ENCODE measurements at places on chromosomes 11 and 22.
A peak's percentile ranks its signal among the peaks of the same experiment; 100 is the strongest.

DNA sequence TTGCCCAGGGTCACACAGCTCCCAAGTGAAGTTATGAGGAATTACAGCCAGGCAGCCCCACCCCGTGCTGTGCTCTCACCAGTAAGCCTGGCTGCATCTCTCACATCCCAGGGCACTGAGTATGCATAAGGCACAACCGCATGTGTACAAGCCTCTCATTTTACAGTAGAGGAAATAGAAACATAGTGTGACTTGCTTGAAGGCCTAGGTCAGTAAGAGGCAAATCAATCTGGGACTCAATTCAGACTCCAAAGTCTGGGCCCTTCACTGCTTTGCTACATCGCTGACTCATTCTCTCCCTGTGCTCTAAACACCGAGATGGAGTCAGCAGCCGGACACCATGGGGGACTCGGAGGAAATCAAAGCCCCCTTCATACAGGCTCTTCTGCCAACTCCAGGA is 7.9 kb downstream of the ABTB2 start:
- no peak for DNase-seq

DNA sequence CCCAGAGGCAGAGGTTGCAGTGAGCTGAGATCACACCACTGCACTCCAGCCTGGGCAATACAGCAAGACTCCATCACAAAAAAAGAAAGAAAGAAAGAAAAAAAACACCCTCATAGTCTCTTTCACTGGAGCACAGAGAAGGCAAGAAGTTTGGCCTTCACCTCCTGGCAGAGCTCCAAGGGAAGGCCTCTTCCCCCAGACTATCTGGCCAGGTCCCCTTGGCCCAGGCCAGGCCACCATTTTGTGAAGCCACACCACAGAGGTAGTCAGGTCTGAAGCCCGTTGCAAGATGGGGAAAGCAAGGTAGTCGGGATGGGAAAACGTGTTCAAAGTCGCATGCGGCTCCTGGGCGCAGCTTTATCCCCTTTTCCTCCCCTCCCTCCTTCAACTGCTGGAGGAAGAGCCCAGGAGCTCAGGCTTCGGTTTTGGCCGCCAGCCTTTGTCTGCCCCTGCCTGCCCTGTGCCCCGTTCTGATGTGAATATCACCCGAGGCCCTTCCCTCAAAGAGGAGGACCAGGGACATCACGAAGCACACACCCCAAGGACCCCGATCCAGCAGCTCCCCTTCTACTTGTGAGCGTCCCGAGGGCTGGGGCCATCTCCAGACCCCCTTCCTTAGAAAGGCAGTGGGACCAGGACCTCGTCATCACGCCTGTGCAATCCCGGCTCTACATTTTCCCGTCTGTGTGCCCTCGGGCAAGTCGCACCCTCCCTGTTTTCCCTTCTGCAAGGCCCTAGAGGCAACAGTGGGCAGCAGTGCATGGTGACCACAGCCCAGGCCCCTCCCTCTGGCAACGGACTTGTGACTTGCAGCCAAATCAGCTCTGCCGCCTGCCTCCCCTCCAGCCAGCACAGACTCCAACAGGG is 17.7 kb downstream of the CABP7 start:
- DNase-seq, result no peak

DNA sequence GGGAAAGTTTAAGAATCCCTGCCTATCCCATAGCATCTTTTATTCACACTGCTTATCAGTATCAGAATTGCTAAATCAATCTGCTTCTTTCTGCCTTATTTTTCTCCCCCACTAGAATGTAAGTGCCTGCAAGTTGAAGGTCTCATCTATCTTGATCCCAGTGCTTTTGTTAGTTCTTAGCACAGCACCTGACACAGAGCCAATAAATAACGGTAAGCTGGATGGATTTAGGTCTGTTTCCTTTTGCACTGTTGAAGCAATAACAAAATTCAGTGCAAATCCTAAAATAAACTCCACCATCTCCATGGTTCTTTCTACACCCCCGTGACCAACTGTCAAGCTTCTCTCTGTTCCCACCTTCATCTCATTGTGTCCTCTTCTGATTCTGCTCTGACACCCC is 36.7 kb upstream of the CD44 start:
- DNase-seq, result no peak

GRCh38 chr22:28800308-28801041 is at the start of gene XBP1:
Gene XBP1, minus strand, starts transcription at chr22:28800569.
- DNase-seq, result peak; percentile 83

DNA sequence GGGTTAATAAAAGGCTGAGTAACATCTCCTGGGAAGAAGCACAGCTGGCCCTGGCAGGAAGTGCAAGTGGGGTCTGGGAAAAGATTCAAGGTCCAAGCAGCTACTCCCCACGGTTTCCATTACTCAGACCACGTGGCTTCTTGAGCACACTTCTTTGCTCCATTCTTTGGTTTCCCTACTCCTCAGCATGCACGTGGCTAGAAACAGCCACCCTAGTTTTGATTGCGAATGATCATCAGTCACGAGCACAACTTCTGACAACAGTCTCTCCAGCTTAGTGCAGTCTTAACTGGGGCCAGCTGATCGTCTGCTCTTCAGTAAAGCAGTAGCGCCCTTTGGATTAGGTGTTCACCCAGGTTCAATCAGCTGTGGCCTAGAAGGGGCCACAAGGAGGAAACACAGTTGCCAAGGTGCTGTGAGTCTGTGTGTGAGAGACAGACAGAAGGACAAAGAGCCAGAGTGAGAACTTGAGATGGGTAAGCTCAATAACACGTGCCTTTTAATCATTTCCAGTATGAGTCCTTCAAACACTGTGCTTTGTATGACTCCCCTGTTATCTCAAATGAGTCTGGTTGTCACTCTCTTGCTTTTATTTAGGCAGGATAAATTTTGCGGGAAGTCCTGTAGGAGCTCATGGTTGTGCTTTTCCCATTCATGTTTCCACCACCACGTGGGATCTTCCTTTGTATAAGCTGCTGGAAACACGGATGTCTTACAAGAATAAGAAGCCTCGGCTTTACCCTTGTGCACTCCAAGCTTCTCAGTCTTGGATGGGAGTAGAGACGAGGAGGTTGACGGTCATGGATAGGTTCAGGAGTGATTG is 901 bp upstream of the PARVA start:
- DNase-seq, result no peak

Measured in CD4-positive, alpha-beta T cell treated with Interleukin-6 at 100 ng/mL for 8 hours (primary cell).